CD4-positive, alpha-beta T cell treated with Interleukin-17A for 4 hours (primary cell): ENCODE measurements at places on chromosomes 2 and 18.

GRCh38 chr18:48541026-48541746 is 2.4 kb downstream of the CTIF start:
- DNase-seq, result peak; percentile 18

GRCh38 chr18:11889284-11889683 is 18.8 kb downstream of the MPPE1 start:
- DNase-seq, result no peak

GRCh38 chr2:69762513-69763494 is 20.9 kb downstream of the ANXA4 start:
- DNase-seq, result no peak

- no peak for DNase-seq
Observed at GRCh38 chr2:15744820-15745219, 153.2 kb downstream of the DDX1 start.

DNA sequence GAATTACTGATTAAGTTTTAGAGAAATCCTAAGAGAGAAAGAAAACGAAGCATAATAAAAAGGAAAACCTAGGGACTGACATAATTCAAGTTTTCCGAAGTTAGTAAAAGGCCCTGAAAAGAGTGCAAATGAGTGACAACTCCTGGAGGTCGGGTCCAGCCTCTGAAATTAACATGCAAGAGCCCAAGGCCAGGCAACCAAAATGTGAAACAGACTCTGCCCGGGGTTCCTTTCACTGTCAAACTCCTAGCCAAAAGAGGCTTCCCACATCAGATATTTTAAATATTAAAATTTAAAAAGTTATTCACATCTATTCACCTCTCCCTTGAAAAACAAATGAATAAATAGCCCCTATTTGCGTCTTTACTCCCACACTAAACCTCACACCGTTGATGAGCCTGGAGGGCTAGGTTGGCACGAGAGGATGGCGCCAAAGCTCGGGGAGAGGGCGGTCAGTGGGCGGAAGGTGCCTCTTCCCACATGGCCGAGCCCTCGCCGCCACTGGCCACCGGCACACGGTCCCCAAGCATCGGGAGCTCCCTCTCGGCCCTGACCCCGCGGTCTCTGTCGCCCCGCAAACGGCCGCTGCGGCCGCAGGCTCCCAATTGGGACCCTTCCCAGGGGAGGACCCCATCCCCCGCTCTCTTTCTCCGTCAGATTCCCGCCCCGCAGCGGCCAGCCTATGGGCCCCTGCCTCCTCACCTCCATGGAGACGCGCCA is 630 bp downstream of the PPM1G start:
- no peak for DNase-seq

DNA sequence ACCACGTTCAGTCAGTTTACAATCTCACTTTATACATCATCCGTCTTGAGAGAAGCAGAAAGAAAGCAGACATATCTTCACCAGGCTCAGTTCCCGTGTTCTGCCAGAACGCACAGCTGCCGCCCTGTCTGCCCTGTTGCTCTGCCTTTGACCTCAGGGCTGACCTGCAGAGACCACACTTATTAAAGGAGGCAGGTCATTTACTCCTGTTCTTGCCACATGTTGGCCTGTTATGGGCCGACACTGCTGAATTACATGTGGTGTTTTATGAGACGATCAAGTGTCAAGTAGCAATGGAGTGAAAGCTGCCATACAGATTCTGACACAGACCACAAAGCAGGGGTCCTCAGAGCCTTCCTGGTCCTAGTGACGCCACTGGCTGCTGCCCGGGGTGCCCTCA is 232.2 kb downstream of the TTC32 start:
- DNase-seq, result no peak

DNA sequence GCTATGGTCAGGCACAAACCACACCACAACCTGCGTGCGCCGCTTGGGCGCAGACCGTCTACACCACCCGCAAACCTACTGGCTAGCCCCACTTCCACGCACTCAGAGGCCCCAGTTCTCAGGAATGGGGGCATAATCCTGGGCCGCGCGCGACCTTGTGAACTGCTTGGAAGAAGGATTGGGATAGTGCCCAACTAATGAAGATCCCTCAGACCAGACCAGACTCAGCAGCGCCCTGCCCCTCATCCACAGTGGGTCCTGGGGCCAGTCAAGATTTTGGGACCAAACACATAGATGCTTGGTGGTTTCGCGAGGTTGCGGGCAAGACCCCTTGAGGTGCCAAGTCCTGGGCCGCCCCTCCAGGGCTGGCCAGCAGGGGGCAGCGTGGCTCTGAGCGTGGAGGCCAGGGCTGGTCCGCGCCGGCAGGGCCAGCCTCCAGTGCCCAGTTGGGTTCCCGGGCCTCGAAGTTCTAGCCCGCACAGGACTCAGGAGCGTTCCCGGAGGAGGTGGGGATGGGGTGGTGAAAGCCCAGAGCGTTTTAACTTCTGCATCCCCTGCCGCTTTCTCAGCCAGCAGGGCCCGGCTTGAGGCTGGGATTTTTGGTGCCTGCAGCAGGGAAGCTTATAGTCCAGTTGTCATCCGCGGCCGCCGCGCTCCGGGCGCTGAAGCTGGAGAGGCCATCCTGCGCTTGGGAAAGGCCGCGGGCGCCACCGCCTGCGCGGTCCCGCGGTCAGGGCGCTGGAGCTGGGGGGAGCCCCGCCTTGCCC is 8.3 kb downstream of the OSR1 start:
- DNase-seq, result peak; percentile 69

DNA sequence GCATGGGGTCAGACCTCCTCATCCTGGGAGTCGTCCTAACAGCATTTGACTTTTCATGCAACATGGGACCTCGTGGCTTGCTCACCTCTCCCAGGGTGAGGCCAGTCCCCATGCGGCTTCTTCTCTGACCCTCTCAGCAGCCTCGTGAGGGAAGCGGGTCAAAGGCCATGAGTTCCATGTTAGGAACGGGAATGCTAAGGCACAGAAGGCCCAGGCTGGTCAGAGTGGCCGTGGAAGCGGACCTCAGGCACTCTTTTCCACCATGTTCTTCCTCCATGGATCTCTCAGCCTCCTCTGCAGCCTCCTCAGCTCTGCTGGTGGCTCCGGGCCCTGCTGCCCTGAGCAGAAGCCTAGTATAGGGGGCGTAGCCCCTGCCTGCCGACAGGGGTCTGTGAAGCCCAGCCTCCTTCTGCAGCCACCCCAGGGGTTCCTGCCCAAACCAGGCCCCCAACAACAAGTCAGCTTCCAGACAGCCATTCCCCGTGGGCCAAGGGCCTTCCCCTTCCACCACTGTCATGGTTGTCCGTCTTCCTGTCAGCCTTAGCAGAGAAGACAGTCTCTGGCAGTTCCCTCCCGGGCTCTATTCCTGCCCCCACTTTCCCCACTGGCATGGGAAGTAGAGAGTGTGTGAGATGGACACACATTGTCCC is 60.0 kb upstream of the OTOF start:
- no peak for DNase-seq

- DNase-seq, result peak; percentile 80
Observed at GRCh38 chr2:218876562-218877219, 4.0 kb upstream of the WNT10A start.

GRCh38 chr18:49238433-49239042 is 221.9 kb downstream of the DYM start:
- DNase-seq, result peak; percentile 9

- DNase-seq, result no peak
Observed at GRCh38 chr2:204468746-204469429, 76.4 kb upstream of the PARD3B start.

DNA sequence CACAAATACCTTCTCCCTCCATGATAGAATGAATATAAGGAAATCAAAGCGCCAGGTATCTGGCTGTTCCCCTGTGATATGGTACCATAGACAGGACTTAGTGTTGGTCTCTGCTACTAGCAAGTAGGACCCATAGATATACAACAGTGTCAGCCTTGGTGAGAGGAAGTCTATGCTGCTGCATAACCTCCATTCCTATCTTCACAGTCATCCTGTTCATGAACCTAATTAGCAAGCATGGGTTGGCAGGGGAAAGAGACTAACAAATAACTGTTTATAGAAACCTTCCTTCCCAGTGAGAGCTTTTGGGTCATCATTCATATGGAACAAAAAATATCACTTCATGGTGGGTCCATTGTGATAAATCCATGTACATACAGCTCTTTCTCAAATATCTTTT is 188.9 kb upstream of the FAM98A start:
- DNase-seq, result no peak

GRCh38 chr2:146004462-146004861 is 1484.5 kb upstream of the ZEB2 start:
- DNase-seq, result no peak

GRCh38 chr2:64015391-64015790 is 3.8 kb downstream of the VPS54 start:
- DNase-seq, result no peak

GRCh38 chr2:128775914-128776285 is 457.2 kb upstream of the HS6ST1 start:
- no peak for DNase-seq

- no peak for DNase-seq
Observed at GRCh38 chr18:22152093-22152492, 17.3 kb upstream of the GATA6 start.

DNA sequence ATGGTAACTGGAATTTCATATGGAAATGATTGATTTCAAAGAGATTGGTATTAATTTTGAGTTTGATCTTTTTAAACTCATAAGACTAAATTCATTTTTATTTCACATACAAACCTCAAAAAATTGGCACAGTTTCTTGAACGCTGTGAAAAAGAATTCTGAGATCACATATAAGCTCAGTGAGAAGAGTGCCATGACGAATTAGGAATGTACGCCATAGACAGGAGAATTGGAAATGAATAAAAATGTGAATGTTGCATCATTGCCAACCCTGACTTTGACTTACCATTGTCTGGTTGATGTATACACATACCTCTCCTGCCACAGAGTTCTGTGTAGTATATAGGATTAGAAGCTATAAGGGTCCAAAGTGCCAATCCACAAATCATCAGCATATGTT is 290.4 kb upstream of the ZC3H15 start:
- no peak for DNase-seq

GRCh38 chr2:30914456-30914855 is 107.2 kb upstream of the CAPN13 start:
- no peak for DNase-seq

- no peak for DNase-seq
Observed at GRCh38 chr2:239908308-239908707, 116.8 kb downstream of the NDUFA10 start.

GRCh38 chr18:58605027-58606020 is 23.6 kb downstream of the ALPK2 start:
- DNase-seq, result peak; percentile 69

DNA sequence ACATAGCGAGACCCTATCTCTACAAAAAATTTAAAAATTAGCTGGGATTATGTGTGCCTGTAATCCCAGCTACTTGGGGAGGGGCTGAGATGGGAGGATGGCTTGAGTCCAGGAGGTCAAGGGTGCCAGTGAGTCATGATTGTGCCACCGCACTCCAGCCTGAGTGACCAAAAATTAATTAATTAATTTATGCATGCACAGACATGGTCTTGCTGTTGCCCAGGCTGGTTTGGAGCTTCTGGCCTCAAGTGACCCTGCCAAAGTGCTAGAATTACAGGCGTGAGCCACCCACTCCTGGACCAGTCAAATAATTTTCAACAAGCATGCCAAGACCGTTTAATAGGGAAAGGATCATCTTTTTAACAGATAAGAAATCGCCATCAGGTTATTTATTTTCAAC is 57.7 kb upstream of the TFCP2L1 start:
- no peak for DNase-seq

DNA sequence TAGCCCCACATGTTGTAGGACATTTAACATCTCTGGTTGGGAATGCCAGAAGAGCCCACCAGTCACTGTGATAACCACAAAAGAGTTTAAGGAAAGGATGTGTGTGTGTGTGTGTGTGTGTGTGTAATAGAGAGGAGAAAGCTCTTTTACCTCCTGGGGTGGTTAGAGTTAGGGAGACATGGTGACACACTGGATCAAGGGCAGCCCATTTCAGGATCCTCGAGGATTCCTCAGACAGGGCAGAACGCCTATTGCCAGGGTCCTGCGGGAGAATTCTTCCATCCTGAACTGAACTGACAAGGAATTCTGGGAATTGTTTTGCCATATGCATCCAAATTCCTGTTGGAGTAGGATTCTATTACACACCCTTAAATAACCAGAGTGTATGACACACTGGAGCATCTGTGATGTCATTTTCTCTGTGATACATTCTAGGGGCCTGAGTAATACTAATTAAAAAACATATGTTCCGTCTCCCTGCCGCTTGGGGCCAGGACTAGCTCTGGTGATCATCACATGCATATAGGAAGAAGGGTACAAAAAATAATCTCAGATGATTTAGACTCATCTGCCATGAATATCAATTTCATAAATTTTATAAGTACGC is 156.4 kb upstream of the MMADHC start:
- no peak for DNase-seq

DNA sequence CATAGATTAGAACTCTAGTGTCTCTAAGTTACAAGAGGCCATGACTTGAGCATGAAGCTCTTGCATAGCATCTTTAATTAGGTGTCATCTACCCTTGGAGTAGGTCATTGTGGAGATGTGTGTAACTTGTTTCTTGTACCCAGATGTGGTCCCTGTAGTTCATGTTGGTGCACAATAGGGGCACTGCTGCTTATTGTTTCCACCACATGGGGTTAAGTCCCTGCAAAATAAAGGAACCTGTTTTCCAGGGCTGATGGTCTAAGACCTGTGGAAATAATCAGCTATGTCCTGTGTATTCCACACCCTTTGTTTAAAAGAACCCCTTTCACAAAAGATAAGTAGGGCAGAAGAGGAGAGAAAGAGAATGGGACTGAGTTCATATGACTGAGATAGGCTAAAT is 28.6 kb downstream of the ASXL3 start:
- no peak for DNase-seq

- DNase-seq, result no peak
Observed at GRCh38 chr2:39712953-39713352, 47.2 kb downstream of the TMEM178A start.

DNA sequence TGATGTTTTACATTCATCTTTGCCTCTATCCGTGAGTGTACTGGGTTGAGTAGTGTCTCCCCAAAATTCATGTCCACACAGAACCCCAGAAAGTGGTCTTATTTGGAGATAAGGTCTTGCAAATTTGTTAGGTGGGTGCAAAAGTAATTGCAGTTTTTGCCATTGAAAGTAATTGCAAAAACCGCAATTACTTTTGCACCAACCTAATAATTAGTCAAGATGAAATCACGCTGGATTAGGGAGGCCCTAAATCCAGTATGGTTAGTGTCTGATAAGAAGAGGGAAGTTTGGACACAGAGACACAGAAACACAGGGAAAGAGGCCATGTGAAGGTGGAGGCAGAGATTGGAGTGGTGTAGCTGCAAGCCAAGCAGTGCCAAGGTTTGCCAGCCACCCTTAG is 57.8 kb upstream of the SPRED2 start:
- no peak for DNase-seq

GRCh38 chr2:65675350-65675749 is 243.0 kb upstream of the SPRED2 start:
- DNase-seq, result no peak

DNA sequence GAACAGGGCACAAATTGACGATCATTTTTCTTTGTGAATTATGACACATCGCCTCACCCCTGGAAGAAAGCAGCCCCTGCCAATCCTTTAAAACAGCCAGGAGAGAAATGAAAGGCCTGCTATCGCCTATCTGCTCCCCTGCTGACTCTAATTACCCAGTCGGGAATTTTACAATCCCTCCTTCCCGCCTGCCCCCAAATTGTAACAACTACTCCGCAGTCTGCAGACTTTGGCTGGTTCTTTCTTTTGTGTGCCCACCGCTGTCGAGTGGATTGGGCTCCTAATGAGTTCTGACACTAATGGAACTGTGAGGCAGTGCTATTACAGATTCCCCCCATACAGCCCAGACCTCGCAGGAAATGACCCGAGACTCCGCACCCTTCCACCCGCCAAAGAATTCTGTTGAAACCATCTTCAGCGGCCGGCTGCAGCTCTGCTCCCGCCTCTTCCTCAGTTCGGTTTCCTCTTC is 281.2 kb upstream of the PARD3B start:
- no peak for DNase-seq
